ENCODE measurements at places on chromosomes 1 and 21. TPM values are rescaled to one million over a fixed set of nuclear protein-coding genes. Genes with fewer than 3 reads are reported as not detected.

- no peak overlapping the region for H3K4me3 ChIP-seq
- H3K27me3 ChIP-seq = no peaks in the 10 kb centered on the region
- DNase-seq = peak; percentile 55
- peaks cover 63% of the 10 kb centered on the region for H3K36me3 ChIP-seq
- H3K27ac ChIP-seq = no peak overlapping the region
- H3K4me1 ChIP-seq = peaks cover 46% of the 10 kb centered on the region
Measured at GRCh38 chr1:154346276-154346917, 21.1 kb downstream of the ATP8B2 start.

Gene ISG15
- 43.3 TPM for total RNA-seq

GRCh38 chr1:212951947-212952640 lies 1.8 kb downstream of the VASH2 start:
- no peaks in the 10 kb centered on the region for H3K36me3 ChIP-seq
- peaks cover 8% of the 10 kb centered on the region for H3K4me1 ChIP-seq
- peak overlapping the region; percentile 39 for H3K4me3 ChIP-seq
- DNase-seq = no peak
- H3K27ac ChIP-seq = no peak overlapping the region
- H3K27me3 ChIP-seq = peaks cover 71% of the 10 kb centered on the region

- H3K27me3 ChIP-seq = no peaks in the 10 kb centered on the region
- H3K36me3 ChIP-seq = no peaks in the 10 kb centered on the region
Measured at GRCh38 chr21:26708223-26708800, 135.2 kb upstream of the CYYR1 start.

DNA sequence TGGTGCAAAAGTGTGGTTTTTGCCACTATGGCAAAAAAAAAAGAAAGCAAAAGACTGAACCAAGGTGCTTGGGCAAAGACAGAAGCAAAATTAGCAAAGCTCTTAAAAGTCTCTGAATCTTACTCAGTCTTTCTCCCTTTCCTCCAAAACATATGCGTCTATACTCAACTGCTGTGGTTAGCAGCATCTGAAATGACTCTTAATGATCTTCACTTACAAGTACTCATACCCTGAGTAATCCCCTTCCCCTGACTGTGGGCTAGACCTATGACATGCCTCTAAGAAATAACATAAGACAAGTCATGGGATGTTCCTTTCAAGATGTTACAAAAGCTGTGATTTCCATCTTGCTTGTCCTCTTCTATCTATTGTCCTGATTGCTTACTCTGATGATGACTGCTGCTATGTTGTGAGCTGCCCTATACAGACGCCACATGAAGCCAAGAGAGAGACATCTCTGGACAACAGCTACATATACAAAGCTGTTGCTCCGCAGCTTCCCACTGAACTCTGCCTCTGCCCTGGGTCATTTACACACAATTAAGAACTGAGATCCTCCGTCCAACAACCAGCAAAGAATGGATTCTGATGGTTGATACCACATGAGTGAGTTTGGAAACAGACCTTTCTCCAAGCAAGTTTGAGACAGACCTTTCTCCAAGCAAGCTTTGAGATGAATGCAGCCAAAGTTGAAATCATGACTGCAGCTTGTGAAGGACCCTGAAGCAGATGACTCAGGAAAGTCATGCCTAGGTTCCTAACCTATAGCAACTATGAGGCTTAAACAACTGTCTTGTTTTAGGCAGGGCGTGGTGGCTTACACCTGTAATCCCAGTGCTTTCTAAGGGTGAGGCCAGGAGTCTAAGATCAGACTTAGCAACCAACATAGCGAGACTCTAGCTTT lies 55.2 kb downstream of the PUM1 start:
- H3K27ac ChIP-seq = peak overlapping the region; percentile 81
- peaks cover 27% of the 10 kb centered on the region for H3K36me3 ChIP-seq
- peaks cover 47% of the 10 kb centered on the region for H3K4me1 ChIP-seq
- peak; percentile 67 for DNase-seq
- no peaks in the 10 kb centered on the region for H3K27me3 ChIP-seq

Gene LIN28A
- total RNA-seq = not detected

GRCh38 chr1:227388214-227389168 lies 70.2 kb upstream of the CDC42BPA start:
- H3K4me3 ChIP-seq = no peak overlapping the region
- DNase-seq = no peak
- peaks cover 3% of the 10 kb centered on the region for H3K27me3 ChIP-seq
- H3K4me1 ChIP-seq = no peaks in the 10 kb centered on the region
- no peaks in the 10 kb centered on the region for H3K36me3 ChIP-seq

DNA sequence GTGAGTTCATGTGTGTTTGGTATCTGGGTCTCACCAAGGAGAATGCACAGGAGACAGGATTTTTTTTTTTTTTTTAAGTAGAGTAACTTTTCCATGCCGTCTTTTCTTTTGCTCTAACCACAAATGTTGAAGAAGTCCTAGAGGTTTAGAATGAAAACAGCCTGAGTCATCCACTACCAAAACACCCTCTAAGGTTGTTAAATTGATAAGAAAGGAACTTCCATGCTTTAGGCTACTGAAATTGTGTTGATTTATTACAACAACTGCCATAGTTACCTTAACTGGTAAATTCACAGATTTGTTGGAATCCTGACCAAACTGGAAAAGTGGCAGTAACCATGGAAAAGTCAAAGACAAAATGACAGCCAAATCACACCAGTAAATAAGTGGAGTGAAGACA lies 375.6 kb downstream of the AMY1C start:
- DNase-seq = no peak
- H3K4me1 ChIP-seq = no peaks in the 10 kb centered on the region
- no peak overlapping the region for H3K27ac ChIP-seq
- no peaks in the 10 kb centered on the region for H3K27me3 ChIP-seq
- no peak overlapping the region for H3K4me3 ChIP-seq

GRCh38 chr1:25657121-25657882 lies 40.7 kb downstream of the MAN1C1 start:
- H3K4me1 ChIP-seq = peaks cover 6% of the 10 kb centered on the region
- no peak overlapping the region for H3K27ac ChIP-seq
- H3K36me3 ChIP-seq = no peaks in the 10 kb centered on the region
- peaks cover 60% of the 10 kb centered on the region for H3K27me3 ChIP-seq
- DNase-seq = no peak
- no peak overlapping the region for H3K4me3 ChIP-seq

Gene GBP6
- 0.40 TPM for total RNA-seq

Gene STXBP3
- 41.1 TPM for total RNA-seq

DNA sequence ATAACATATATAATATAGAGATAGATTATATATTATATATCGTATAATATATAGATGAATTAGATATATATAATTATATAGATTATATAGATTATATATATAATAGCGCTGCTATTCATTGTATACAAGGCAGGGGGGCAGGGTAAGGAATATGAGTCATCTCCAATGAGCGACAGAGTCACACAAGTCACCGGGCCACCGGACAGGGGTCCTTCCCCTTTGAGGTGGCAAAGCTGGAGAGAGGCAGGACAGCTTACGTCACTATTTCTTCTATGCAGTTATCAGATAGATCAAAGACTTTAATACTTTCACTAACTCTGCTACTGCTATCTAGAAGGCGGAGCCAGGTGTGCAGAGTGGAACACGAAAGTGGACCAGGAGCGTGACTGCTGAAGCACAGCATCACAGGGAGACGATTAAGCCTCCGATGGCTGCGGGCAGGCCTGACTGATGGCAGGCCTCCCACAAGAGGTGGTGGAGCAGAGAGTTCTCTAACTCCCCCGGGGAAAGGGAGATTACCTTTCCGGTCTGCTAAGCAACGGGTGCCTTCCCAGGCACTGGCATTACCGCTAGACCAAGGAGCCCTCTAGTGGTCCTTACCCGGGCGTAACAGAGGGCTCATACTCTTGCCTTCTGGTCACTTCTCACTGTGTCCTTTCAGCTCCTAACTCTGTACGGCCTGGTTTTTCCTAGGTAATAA lies 2154.7 kb downstream of the MRPL39 start:
- no peak overlapping the region for H3K27ac ChIP-seq
- H3K36me3 ChIP-seq = no peaks in the 10 kb centered on the region
- H3K27me3 ChIP-seq = no peaks in the 10 kb centered on the region
- no peak for DNase-seq
- H3K4me1 ChIP-seq = peaks cover 1% of the 10 kb centered on the region
- H3K4me3 ChIP-seq = no peak overlapping the region

Gene PLCH2
- total RNA-seq = 2.8 TPM

Gene AXDND1
- not detected for total RNA-seq

DNA sequence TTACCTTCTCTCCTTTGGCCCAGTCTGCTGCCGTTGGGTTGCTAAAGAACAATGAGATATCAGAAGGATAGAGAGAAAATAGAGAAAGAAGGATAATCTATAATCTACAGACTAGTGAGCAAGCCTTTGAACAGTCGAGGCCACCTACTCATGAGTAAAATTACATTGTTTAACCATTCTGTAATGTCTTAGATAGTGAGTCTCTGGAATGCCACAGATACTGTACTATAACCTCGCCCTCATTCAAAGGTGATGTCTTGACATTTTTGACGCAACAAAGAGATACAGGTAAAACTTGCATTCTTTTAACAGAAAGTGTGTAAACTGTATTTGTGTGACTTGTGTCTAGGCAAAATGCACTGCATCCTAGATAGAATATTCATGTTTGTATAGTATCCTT lies 77.9 kb downstream of the LAMC1 start:
- DNase-seq = no peak
- no peak overlapping the region for H3K4me3 ChIP-seq
- no peaks in the 10 kb centered on the region for H3K36me3 ChIP-seq
- H3K27me3 ChIP-seq = peaks cover 8% of the 10 kb centered on the region
- no peak overlapping the region for H3K27ac ChIP-seq

Gene RPL11
- total RNA-seq = 1,194 TPM

Gene MTMR11
- 6.1 TPM for total RNA-seq

DNA sequence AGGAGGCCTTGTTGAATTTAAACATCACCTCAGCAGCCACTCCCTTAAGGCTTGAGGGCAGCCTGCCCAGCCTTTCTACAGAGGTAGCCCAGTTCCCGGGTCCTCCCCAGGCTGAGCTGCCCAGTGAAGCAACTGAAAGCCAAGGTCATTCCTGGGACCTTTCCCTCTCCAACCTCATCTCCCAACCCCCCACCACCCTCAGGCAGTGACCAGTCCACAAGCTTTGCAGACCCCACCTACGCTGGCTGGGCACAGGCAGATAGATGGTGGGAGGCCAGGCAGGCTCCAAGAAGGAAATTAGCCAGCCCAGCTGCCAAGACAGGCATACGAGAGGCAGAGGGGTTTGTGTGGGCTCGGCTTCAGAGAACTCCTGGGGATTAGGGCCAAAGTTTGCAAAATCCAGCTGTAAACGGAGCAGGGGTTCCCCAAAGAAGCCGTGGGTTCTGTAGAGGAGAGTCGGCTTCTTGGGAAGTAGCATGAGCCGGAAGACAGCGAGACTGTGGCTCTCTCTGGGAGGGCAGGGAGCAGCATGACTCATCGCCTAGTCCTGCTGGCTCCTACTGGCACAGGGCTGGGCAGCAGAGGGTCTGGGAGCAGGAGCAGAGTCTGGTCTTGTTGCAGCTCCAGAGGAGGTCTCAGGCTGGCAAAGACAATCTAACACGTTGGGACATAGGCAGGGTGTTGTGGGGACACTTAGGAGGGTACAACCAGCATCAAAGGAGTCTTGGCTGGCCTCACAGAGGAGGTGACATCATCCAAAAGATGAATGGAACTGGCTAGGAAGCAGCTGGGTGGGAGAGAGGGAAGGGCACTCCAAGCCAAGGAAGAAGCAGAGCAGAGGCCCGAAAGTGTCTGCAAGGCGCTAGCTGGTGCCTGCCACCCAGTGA lies 2.8 kb upstream of the ZC3H12A start:
- H3K4me1 ChIP-seq = peaks cover 34% of the 10 kb centered on the region
- H3K27me3 ChIP-seq = no peaks in the 10 kb centered on the region
- H3K27ac ChIP-seq = no peak overlapping the region
- H3K36me3 ChIP-seq = peaks cover 18% of the 10 kb centered on the region
- no peak for DNase-seq

Gene NHLH1
- total RNA-seq = 0.54 TPM

DNA sequence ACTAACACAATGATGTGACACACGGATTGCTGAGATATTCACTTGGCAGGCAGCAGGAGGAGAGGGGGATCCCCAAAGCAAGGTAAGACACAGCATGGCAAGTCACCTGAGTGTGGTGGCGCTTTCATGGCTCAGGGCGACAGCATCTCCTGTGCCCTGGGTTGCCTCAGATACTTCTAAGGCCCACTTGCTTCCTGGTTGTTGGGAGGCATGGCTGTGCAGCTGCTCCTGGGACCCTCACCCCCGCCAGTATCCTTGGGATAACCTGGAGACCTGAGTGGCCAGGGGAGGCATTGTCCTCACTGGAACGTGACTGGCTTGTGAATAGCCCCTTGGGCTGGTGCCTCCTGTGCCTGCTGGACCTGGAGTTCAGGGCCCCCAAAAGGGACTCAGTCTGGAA lies 69.8 kb downstream of the STUM start:
- no peaks in the 10 kb centered on the region for H3K4me1 ChIP-seq
- DNase-seq = no peak
- H3K27me3 ChIP-seq = peaks cover 17% of the 10 kb centered on the region
- H3K36me3 ChIP-seq = no peaks in the 10 kb centered on the region

GRCh38 chr21:14959343-14959742 lies 105.5 kb downstream of the NRIP1 start:
- H3K27ac ChIP-seq = no peak overlapping the region
- no peaks in the 10 kb centered on the region for H3K36me3 ChIP-seq
- no peaks in the 10 kb centered on the region for H3K4me1 ChIP-seq

Gene C4BPA
- not detected for total RNA-seq

Gene AIRE
- 0.05 TPM for total RNA-seq

DNA sequence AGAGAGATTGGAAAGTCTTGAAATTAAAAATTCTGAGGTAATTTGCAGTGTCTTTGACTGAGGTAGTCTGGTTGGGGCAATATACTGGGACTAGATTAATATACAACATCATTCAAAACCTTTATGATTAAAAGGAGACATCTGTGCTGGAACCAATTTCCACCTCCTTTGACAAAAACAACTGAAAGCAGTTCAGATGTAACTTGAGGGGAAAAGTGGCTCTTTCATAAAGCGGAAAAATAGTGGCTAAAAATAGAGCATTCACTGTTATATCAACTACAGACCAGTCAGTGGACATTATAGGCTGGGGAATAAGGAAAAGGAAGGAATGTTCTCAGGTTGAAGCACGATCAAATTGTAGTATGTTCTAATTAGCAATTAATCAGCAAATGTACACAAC lies 635.9 kb downstream of the SMYD3 start:
- H3K4me1 ChIP-seq = no peaks in the 10 kb centered on the region
- H3K36me3 ChIP-seq = no peaks in the 10 kb centered on the region
- H3K27ac ChIP-seq = no peak overlapping the region
- H3K4me3 ChIP-seq = no peak overlapping the region
- H3K27me3 ChIP-seq = no peaks in the 10 kb centered on the region
- DNase-seq = no peak

DNA sequence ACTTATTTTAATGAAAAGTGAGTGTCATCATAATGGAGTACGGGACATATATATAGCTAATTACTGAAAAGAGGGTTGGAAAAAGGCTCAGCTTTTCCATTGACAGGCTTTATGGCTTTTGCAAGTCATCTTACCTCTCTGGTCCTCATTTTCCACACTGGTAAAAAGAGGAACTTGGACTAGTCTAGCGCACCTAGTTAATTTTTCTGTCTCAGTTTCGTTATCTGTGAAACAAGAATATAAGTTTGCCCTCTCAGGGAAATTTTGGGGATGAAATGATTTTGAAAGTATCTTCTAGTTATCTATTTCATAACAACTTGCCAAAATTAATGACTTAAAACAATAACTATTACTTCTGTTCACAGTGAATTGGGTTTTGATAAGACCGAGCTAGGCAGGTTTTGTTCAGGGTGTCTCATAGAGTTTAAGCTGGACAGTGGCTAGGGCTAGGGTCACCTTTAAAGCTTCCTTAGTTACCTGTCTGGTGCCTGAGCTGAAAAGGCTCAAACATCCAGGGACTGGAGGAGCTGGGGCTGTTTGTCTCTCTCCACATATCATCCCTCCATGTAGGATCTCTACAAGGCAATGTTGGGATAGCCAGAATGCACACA lies 91.7 kb downstream of the TYW3 start:
- H3K27ac ChIP-seq = no peak overlapping the region
- DNase-seq = no peak
- H3K4me3 ChIP-seq = no peak overlapping the region
- no peaks in the 10 kb centered on the region for H3K27me3 ChIP-seq
- no peaks in the 10 kb centered on the region for H3K4me1 ChIP-seq

Data from activated CD4-positive, alpha-beta T cell treated with anti-CD3 and anti-CD28 coated beads, Interleukin-2, amount 10 ng/mL, durations not matched to agents 24 days and 14 days (primary cell).